T-helper 17 cell (primary cell): ENCODE measurements at places on chromosomes 16 and 17.

- DNase-seq: no peak
These were observed 12.8 kb downstream of the G6PC3 start for GRCh38 chr17:44083250-44083849.

DNA sequence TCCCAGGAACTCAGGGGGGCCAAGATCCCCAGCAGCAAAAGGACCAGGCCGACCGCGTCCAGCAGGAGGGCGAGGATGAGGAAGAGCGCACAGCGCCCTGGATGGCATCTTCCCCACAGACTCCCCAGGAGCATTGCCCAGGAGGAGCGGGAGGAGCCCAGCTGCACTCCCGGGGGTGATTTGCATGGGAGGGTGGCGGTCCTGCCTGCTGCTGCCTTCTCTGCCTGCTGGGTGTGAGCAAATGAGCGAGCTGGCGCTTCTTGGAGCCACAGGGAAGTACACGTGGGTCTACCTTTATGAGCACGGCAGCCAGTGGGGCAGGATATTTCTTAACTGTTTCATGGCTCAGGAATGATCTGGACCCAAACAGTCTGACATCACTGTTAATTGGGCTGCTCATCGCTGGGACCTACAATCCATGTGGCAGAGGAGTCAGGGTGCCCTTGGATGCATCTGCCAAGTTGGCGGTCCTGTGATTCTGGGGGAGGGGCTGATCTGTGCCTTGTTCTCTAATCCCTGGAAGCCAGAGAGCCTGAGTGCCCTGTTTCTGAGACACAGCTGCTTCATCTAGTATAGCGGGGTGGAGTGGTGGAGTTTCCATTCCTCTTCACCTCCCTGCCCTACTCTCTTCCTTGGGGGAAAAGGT is at the start of gene TMEM238L:
TMEM238L (minus strand) TSS at position 270 of the 646 bp plus-strand sequence; CDS start at position 134, 136 bp downstream.
- no peak for DNase-seq

DNA sequence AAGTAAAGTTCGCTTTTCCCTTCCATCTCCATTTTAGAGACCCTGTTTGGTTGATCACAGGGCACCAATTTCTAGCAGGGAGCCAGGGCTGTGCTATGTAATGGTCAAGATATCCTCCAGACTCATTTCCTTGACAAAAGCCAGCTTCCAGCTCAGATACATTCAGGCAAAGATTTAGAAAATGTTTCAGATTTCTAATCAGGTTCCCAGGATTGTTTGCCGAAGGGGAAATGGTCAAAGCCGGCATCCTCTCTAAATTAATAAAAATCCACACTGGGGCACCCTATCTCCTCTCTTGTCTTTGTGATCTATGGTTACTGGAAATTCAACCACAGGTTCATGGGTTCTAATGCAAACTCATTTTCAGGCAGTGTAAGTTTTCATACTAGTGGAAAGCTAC is 686.8 kb upstream of the KIF2B start:
- no peak for DNase-seq

DNA sequence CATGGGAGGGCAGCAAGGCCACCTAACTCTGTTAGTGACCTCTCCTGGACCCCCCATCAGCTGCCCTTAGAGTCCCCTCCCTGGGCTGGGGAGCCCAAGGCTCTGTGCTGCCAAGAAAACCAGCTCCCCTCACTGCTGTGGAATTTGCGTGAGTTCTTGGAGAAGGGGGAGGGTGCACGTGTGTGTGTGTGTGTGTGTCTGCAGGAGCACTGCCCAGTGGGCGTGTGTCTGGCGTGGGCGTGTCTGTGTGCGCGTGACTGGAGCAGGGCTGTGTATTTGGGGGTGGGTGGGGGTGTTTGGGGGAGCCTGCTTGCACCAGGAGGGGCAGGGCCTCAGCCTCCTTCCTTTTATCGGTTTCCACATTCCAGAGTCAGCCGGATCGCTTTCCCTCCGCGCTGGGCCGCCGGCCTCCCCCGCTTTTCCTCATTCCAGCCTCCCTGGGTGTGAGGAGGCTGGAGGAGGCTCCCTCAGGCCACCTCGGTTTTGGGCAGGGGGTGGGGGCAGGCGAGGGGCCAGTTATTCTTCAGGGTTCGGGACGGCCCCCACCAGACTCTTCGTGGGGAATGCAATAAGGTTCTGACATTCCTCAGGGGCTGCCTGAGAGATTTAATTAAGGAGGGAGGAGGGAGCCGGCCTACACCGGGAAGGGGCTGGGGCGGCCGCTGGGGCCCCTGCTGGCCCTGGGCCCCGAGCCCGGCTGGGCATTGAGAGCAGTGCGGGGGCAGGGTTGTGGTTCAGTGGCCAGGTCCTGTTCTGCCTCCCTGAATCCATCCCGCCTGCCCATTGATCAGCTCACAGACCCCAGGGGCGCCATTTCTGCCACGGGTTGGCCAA is 2.5 kb downstream of the VASN start:
- no peak for DNase-seq

DNA sequence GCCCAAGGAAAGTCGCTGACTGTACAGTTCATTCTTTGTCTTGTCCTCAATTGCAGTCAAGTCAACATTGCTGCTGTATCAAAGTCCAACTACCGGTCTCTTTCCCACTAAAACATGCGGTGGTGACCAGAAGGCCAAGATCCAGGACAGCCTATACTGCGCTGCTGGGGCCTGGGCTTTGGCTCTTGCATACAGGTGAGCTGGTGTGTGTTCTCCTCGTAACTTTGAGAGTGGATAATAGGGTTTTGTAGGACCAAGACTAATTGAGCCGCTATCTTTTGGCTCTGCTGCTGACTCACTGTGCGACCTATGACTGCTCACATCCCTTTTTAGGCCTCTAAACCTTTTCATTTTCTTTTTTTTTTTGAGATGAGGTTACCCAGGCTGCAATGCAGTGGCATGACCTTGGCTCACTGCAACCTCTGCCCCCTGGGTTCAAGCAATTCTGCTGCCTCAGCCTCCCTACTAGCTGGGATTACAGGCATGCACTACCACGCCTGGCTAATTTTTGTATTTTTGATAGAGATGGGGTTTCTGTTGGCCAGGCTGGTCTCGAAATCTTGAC is 38.7 kb downstream of the PHKB start:
- no peak for DNase-seq

- DNase-seq: no peak
These were observed 56.7 kb downstream of the ZNF423 start for GRCh38 chr16:49799172-49799571.

DNA sequence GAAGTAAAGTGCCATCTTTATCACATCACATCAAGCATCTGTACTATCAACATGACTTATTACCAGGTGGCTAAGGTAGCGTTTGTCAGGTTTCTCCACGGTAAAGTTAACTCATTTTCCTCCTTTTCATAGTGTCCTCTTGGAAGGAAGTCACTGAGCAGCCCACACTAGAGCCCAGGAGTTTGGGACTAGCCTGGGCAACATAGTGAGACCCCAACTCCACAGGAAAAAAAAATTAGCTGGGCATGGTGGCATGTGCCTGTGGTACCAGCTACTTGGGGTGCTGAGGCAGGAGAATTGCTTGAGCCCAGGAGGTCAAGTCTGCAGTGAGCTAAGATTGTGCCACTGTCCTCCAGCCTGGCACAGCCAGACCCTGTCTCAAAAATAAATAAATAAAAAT is 12.9 kb downstream of the CHD9 start:
- no peak for DNase-seq
